ENCODE measurements at places on chromosomes 11 and 22.

DNA sequence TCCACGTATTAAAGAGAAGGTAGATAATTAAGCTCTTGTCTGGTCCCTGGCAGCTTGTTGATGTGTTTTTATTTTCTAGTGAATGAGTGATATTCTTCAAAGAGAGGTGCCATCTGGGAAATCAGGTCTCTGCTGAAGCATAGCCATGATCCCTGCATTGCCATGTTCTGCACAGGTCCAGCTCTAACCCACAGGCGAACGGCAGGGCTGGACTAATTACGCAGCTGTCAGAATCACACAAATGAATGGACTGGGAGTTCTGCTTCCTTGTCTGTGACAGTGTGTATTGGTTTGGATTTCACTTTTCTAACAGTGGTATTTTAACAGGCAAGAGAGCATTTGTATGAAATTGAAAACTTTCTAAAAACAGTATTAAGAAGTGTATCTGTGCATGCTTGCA, 235.6 kb downstream of the FAT3 start:
- no peak for DNase-seq

DNA sequence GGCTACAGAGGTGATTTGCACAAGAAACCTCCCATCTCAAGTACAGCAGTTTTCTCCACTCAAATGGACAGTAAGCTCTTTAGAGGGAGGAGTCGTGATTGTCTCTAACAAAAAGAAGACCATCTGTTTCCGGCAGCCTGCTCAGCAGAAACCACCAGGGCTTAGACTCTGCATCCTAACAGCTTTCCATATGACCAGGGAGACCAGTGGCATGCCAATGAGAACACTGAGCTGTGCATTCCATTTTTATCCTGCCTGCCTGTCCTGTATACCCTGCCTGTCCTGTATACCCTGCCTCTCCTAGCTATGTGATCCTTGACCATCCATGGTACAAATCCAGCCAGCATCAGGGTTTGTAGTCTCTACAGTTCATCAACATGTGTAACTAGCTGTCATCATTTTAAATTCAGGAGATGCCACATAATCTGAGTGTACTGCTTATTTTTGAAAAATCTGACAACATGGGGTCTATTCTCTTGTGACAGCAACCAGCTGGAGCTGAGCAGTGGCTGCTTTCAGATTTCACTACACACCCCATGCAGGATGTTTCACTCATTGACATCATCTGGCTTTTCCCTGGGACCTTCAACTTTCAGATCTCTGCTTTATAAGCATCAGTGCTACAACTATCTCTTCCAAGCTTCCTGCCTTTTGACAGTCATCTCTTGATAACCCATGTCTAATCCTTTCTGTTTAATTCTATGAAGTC, 50.5 kb upstream of the POU2AF2 start:
- DNase-seq = no peak

DNA sequence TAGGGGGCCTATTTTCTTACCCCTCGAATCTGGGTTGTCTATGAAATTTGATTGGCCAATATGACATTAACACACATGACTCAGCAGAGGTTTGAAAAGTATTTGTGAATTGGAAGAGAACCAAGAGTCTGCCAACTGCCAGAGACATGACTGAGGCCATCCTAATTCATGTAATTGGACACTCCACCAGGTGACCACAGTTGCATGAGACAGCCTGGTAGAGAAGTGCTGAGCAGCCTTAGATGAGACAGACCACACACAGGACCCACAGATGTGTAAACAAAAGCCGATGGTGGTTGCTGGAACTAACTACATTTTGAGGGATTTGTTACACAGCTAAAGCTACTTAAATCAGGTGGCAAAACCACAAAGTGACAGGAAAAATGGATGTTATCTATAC, 855 bp upstream of the MS4A5 start:
- DNase-seq = no peak

DNA sequence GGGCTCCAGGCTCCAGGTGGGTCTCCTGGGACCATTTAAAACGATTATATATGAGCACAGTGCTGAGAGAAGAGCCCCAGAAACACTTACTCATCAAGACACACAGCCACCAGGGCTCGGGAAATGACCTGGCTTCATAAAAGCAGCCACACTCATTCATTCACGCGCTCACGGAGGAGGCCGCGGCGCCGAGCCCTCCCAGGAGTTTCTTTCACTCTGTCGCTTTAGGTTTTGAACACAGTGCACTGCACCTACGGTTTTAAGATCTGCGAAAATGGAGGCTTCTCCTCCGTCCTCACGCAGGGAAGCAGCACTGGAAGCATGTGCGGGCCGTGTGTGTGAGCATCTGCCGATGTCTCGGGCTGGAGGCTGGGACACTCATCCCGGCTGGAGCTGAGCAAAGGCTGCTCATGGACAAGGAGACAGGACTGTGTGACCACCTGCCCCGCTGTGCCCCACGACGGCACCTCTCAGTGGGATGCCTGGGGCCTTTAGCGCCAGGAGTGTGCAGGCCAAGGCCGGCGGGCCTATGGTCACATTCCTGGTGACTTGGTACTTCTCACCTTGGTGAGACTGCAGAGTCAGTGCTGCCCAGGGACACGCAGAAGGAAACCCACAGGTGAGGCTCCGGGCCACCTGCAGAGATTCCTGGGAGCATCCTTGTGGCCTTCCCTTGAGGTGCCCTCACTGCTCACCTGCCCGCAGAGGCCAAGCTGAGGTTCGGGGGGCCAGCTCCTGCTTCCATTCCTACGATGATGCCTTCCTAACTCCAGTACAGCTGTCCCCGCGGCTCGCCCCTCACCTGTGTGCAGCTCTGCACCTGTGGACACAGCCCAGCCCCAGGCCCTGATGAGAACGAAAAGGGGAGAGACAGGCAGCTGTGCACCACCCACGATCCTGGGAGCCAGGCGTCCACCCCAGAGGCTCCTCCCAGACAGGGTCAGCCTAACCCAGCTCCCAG, 872.0 kb downstream of the BRD1 start:
- no peak for DNase-seq

DNA sequence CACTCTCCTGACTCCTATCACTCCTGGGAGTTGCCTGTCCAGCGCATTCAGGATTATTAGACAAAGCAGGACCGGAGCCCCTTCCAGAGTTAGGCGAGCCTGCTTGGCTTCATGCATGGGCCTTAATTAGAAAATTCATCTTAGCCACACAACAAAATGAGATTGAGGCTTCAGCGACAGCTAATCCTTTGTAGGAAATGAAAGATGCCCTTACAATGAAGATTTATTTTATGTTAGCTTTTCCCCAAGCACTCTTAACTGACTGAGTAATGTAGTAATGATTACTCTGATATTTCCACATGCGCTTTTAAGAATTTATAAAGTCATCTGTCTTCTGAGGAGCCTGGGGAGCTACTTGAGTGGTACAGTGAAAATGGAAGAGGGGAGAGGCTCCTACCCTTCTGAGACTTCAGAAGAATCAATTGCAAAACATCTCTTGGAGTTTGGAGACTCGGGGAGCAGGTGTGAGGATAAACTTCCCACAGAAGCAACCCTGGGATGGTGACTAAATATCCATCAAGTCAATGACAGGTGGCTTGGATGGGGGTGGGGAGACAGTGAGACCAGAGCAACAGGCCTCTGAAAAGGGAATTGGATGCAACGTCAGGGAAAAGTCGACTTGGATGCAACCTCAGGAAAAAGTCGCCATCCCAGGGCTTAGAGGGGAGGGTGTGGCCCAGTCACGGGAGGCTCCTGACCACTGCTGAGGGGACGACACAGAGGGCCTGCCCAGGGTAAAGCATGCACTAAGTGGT, 434.5 kb upstream of the B3GAT1 start:
- no peak for DNase-seq

- DNase-seq = no peak
Observed at GRCh38 chr11:2685566-2686359, 14.0 kb downstream of the KCNQ1OT1 start.

DNA sequence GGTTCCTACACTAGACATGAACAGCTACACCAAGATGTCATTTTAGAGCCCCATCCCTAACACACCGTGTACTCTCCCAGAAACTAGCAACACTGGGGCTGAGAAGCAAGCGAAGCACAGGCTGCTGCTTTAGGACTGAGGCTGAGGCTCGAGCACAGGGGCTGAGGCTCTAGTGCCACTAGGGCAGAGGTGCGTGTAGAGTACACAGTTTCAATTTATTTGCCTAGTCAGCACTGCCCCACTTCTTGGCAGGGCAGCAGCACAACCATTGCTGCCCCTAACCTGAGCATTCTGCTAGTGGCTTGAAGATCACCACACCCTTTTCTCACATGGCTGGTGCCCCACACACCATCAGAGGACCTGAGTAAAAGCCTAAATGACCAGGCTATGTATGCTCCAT, 713.2 kb downstream of the LRRC4C start:
- DNase-seq = no peak

- DNase-seq = no peak
Observed at GRCh38 chr22:37647928-37648327, 8.5 kb downstream of the SH3BP1 start.

- no peak for DNase-seq
Observed at GRCh38 chr11:123364080-123364479, 66.0 kb upstream of the GRAMD1B start.

DNA sequence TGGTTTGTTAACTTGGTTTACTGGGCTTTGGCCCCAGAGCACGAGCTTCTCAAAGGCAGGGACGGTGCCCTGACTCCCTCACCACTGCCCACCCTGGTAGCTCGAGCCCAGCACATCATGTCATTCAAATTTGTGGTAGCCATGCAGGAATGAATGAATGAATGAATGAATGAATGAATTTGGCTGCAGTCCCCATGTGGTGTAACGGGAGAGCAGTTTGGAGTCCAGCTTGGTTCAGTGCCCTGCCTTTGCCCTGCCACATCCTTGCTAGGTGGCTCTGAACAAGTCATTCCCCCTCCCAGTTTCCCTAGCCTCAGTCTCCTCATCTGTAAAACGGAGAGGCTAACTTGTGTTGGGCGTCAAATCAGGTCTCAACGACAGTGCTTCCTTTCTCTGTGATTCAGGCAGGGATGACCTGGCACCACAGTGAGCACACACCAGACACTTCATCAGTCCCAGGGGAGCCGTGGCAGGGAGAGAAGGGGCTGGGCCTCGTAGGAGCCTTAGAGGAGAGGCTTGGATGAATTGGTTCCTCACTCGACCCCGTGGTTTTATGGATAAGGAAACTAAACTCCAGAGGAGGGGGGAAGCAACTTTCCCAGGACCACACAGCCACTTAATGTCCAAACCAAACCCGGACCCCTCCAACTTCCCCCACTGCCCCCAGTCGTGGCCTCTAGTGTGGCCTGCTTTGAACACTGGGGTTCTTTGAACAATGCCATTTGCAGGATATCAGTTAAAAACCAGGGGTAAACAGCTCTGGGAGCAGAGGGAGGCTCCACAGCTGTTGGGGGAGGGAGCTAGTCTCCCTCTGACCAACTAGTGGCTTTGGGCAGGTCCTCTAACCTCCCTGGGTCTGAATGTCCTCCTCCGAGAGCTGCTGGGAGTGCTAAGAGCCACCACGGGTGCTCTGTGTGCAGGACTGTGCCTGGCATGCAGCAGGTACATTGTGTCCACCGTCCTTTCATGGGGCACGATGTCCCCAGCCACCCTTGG, 86.2 kb downstream of the CACNA1I start:
- DNase-seq = no peak

DNA sequence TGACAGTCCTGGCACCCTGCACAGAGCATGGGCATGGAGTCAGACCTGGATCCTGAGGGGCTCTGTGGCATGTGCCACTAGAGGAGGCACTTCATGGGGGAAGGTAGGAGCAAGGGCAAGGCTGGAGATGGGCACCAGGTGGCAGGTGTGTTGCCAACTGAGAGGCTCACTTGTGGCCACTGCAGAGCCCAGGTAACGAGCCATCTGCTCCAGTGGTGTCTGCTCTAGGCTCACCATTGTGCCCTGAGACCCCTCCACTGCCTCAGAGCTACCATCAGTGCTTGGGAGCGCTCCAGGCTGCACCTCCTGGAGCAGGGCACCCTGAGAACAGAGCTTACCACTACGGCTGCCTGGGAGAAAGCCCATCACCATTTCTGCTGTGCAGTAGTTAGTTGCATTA, 1.3 kb upstream of the ZDHHC8 start:
- DNase-seq = peak; percentile 16

DNA sequence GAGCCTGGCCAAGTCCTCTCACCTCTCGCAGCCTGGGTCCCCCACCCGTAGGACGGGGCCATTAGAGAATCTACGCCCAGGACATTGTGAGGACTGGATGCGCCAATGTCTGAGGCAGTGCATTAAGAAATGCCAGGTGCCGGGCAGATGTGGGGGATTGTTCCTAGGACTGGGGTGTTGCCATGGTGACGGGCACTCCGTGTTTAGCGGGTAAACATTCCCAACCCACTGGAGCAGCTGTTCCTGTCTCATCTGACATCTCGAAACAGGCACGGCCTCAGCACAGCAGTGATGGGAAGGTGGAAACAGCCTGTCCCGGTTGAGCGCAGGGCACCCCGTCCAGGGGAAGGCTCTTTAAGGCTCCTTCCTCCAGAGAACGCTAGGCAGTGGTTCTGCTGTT, 99.6 kb upstream of the RTL6 start:
- DNase-seq = no peak

- no peak for DNase-seq
Observed at GRCh38 chr11:2570211-2570811, 125.5 kb downstream of the KCNQ1 start.

DNA sequence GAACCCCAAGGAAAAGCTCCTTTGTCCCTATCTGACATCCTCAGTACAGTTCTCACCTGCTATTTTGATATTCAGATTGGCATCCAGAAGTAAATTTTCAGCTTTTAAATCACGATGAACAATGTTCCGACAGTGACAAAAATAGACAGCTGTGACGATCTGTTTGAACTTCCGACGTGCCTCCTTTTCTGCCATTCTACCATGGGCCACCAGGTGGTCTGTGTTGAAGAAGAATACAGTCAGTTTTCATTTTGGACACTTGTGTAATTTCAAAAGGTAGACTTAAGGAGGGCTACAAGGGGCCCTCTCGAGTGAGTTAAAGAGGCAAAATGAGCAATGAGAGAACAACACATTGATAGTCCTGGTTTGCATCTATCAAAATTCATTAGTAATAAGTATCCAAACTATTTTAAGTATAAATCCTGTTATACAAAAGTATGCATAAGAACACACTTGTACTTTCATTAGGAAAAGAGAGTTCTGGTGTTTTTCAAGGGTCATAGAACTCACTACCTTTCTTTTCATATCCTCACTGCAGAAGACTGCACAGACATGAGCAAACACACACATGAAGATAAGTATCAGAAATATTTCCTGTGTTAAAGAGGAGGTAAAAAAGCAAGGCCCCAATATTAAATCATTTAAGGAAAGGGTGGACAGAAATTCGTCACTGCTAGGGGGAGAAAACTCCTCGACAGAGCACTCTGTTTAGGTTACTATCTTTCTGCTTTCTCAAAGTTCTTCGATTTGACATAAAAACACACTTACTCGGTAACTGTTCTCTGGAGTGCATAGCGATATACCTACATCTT, 89.9 kb upstream of the APOA1 start:
- DNase-seq = peak; percentile 59

DNA sequence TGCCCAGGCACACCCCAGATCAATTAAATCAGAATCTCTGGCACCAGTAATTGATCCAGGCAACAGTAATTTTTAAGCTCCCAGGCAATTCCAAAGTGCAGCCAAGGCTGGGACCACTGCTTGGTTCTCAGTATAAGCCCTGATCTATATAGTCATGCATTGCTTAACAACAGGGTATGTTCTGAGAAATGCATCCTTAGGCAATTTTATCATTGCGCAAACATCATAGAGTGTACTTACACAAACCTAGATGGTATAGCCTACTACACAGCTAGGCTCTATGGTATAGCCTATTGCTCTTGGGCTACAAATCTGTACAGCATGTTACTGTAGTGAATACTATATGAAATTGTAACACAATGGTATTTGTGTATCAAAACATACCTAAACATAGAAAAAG, 651 bp upstream of the C11orf42 start:
- no peak for DNase-seq

GRCh38 chr11:134862587-134863195, 450.6 kb upstream of the B3GAT1 start:
- DNase-seq = no peak

- no peak for DNase-seq
Observed at GRCh38 chr11:59729834-59730233, 16.2 kb upstream of the OR10V1 start.
